Stimulated activated CD8-positive, alpha-beta memory T cell treated with anti-CD3 and anti-CD28 coated beads, Interleukin-15, amount 100 ng/mL, for 4 hours (primary cell): ENCODE measurements at places on chromosomes 5 and 9.

- no peak for DNase-seq
Measured at GRCh38 chr5:6454628-6455053, 6.0 kb downstream of the UBE2QL1 start.

DNA sequence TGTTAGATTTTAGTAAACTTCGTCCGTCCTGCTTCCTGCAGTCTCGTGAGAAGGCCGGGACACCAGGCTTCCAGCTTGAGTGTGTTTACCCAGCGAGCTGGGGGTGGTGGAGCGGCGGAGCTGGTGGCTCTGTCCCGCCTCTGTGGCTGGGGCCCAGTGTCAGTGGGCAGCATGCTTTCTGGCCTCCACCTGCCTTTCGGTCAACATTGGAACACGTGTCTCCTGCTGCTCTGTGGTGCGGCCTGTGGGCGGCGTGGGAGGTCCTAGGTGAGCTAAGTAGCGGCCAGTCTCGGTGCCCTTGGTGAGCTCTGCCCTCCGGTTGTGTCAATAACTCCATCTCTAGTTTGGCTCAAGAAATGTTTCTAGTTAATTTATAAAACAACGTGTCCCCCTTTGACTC is 125.9 kb downstream of the GADD45G start:
- DNase-seq: no peak

GRCh38 chr9:34809504-34810186 is 99.7 kb upstream of the CCL21 start:
- DNase-seq: no peak

DNA sequence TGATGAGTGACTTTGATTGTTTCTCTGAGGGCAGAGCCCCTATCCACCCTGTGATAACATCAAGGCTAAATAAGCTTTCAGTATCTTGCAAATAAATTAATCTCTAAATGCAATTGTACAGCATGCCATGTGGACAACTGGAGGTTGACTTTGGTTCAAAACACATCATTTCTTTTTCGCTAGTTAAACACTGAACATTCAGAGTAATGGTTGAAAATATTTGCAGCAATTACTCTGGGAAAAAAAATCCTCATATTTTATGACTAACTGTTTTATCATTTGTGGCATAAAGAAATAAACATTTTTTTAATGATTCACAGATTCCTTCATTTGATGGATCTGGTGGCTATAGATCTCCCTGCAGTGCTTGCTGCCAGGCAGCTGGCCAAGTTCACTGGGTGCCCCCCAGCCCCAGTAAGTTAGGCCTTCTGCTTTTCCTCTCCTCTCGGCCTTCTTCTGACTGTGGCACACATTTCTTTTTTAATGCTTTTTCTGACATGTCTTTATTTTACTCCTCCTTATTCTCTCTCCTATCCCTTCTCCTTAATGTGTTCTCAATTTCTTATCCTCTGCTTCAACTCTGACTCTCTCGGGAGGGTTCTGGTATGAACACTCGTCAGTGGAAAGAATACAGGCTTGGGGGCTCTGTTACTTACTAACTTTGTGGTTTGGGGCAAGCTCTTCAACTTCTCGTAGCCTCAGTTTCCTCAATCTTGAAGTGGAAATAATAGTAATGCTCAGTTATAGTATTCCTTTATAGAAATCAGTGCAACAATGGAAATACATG is 69.6 kb downstream of the ADAMTSL1 start:
- DNase-seq: no peak

GRCh38 chr5:163473635-163474243 is 13.3 kb downstream of the HMMR start:
- DNase-seq: no peak

DNA sequence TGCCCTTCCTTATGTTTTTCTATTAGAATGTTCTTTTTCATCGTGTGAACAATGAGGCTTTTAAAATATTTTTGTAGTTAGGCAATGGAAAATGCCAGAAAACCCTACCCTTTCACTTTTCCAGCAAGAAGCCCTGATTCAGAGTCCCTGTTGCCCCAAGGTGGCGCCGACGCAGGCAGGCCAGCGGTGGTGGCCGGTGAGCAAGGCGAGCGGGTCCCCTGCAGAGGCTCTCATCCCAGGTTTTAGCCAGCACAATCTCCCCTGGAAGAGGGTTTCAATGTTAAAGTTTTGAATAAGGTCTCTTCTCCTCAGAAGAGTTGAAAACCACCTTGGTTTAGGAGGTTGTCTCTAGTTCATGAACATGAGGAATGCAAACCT is 40.8 kb upstream of the CKMT2 start:
- DNase-seq: no peak

GRCh38 chr5:113296676-113297075 is 138.1 kb downstream of the TSSK1B start:
- no peak for DNase-seq

- no peak for DNase-seq
Measured at GRCh38 chr5:32369542-32370155, 56.9 kb upstream of the MTMR12 start.

GRCh38 chr5:142981886-142982820 is 212.0 kb downstream of the ARHGAP26 start:
- no peak for DNase-seq

DNA sequence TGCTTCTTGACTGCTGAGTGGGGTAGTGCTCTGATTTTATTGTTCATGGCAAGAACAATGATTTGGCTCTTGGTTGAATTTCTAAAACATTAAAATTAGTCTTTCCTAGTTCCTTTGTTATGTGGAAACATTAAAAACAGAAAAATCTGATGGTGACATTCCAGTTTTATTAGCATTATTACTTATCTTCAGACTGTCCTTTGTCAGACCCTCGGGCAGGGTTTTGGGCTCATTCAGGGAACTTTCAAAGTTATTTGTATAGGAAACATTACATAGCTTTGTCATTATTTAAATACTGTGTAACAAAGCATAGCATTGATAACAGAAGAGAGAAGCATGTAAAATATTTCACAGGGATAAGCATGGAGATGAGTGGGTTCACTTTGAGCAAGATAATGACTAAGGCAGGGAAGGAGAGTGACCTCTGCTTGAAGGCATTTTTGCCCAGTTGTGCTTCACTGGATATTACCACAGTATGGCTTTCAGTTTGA is 119.9 kb downstream of the KDM4C start:
- DNase-seq: no peak

GRCh38 chr9:128361986-128362646 is 9.1 kb upstream of the URM1 start:
- peak; percentile 38 for DNase-seq

- no peak for DNase-seq
Measured at GRCh38 chr5:122195802-122196394, 66.6 kb downstream of the ZNF474 start.

GRCh38 chr5:60830581-60831127 is 13.4 kb downstream of the ELOVL7 start:
- no peak for DNase-seq

DNA sequence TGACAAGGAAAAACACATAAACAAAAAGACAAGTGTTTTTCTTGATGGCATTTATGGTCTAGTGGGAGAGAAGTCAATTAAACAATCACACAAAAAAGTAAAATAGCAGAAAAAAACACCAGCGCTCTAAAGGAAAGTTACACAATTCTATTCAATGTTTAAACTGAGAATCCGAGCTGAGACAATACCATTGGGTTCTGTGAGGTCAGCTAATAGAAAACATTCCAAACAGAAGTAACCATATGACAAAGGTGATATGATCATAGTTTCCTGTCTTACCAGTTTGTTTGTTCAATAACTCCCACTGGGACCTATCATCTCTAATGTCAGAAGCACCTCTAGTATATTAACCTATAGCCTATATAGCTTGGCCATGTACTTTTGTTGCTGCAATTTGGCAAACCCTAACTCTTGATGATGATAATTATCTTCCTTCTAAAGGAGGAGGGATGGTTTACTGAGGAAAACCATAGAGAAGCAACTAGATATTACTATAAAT is 1030.0 kb downstream of the CDH12 start:
- no peak for DNase-seq

- no peak for DNase-seq
Measured at GRCh38 chr9:565528-565927, 276.0 kb upstream of the DMRT1 start.

GRCh38 chr5:3511934-3512333 is 83.7 kb upstream of the IRX1 start:
- DNase-seq: no peak

DNA sequence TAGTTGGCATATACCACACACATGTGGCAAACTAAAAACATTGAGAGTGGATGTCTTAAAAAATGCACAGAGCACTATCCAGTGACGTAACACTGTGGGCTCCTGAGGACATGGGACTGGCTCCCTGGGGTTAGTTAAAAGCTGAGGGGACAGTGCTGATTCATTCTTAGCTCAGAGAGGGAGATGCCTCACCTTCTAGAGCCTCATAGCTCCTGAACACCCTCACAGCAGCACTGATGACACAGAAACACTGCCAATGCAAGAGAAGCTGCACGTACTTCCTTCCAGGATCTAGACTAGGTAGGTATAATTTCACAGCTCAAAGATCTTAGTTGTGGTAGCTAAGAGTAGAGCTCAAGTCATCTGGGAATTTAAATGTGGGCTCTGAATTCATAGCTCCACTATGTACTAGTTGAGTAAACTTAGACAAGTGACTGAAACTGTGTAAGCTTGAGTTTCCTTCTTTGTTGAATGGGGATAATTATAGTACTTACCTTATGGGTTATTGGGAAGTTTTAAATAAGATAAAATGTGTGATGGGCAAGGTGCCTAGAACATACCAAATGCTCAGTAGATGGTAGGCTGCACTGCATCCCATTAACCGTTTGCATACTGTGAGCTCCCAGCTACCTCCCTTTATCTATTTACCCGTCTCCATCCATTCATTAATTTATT is 279.9 kb downstream of the ASTN2 start:
- DNase-seq: no peak

- DNase-seq: no peak
Measured at GRCh38 chr5:159230657-159231056, 21.3 kb upstream of the RNF145 start.

DNA sequence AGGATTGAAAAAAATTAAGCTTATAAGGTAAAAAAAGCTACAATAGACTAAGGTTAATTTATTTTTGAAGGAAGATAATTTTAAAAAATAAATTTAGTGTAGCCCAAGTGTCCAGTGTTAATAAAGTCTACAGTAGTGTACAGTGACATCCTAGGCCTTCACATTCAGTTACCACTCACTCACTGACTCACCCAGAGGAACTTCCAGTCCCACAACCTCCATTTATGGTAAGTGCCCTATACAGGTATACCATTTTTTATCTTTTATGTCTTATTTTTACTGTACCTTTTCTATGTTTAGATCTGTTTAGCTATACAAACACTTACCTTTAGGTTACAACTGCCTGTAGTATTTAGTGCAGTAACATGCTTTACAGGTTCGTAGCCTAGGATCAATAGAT is 79.8 kb upstream of the ZNF462 start:
- DNase-seq: no peak

DNA sequence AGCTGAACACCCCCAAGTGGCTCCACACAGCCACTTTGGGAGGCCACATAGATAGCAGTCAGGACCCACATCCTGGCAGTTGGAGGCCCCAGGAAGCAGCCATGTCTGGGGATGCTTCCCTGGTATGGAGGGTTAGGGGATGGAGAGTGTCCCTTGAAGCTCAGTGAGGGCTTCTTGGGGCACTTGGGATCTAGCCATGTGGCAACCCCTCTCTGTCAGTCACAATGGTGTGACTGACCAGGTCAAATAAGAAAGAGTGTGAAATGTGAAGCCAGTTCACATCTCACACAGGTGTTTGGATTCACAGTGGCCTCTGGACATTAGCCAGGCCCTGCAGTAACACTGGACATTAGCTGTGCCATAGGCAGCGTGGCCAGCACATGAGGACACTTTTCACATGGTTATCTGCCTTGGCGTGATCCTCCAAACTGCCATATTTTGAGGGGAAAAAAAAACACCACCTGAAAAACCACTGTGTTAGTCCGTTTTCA is 53.9 kb upstream of the IL17B start:
- no peak for DNase-seq

- DNase-seq: no peak
Measured at GRCh38 chr9:38406476-38407186, 14.1 kb downstream of the ALDH1B1 start.

DNA sequence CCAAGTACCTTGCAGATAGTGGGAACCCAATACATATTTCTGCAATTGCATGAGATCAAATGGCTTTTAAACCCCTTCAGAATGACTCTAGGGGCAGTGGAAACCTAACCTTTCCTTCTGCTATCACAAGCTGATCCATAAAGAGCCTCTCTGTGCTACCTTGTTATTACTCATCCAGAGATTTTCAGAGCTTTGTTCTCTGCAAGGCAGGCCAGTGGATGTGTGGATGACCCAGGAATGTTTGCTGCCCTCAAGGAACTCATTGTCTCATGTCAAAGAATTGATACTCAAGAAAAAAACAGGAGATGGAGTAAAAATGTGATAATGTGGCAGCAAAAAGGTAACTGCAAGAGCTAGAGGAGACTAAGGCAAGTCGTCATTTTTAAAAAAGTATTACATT is 164.1 kb downstream of the HMHB1 start:
- no peak for DNase-seq

- DNase-seq: no peak
Measured at GRCh38 chr5:31235381-31235780, 41.9 kb downstream of the CDH6 start.

GRCh38 chr5:151186538-151186937 is 29.0 kb upstream of the ANXA6 start:
- no peak for DNase-seq

DNA sequence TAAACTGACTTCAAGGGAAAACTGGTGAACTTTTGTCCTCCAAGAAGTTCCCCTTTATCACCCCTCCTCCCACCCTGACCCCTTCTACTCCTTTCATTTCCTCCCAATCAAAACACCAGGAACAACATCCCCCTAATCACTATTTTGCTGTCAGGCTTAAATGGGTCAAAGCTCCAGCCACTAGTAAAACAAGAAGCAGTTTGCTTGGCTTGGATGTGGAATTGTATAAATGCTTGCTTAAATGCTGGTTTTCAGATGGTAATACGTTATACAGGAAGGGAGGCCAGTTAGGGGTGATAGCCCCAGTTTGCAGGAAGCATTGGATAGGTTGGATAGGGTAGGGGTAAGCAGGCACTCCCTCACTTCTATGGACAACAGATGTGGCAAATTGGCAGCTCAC is 473.6 kb downstream of the AGTPBP1 start:
- no peak for DNase-seq

GRCh38 chr9:112819635-112820496 is 69.3 kb downstream of the SNX30 start:
- DNase-seq: no peak

DNA sequence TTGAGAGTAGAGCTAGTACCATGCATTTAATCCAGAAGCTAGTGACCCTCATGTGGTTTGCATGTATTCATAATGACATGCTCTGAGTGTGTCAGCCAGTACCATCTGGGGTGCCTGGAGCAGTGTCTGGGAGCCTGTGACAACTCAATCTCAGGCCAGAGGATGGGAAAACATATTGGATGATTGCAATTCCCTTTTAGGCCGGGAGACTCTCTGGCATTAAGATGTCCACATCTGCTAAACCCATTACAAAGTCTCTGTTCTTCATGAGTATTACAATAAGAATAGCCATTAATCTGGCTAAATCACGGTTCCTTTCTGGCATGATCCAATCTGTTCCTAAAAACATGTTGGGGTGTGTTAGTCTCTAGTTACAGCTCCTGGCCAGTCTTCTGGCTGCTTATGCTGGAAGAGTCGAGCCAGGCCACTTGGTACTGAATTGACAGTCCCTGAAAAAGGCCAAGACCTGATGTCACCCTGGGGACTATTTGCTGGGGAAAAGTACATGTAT is 475.7 kb downstream of the ENC1 start:
- DNase-seq: no peak
